RWPE1 (cell line): ENCODE measurements at places on chromosomes 2 and 18.

GRCh38 chr2:36420569-36421181 is 65.1 kb downstream of the CRIM1 start:
- DNase-seq: no peak

DNA sequence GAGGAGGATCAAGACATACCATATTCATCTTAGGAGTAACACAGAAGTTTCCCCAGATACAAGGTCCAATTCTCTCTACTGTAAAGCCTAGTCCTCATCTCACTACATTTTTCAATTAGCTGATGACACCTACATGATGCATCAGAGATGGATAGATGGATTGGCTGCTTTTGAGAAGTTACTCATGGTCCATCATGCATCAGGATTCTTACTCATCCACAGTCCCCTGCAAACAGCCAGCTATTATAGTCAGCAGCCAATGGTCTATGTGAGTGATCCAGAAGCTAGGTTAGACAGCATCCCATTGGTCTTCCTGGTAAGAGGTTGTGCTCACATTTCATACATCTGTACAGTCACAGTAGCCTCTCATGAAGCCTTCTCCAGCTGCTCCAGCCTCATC is 154.5 kb upstream of the NRP2 start:
- DNase-seq: peak; percentile 9

GRCh38 chr2:159797543-159798375 is at the start of gene CD302:
CD302 (minus strand) TSS chr2:159798208; CDS start chr2:159798198, 10 bp downstream.
- DNase-seq: peak; percentile 48

DNA sequence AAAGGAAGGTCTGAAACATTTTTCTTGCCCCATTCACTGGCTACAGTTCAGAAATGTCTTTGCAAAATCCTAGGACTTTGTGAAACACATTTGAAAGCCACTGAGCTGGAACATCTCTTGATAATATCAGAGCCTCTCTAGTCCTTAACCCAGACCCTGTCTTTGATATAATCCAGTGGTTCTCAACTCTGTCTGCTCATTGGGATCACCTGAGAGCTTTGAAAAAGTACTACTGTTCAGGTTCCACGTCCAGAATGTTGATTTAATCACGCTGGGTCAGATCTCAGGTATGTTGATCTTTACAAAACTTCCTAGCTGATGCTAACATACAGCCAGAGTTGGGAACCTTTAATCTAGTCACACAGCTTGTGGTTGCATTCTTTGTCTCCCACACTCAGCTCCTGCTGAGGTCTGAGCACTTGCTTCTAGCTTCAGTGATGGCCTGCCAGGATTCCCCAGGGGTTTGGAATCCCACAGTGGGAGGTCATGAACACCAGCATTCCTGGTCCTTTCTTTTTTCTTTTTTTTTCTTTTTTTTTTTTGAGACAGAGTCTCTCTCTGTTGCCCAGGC is 262.7 kb downstream of the SETBP1 start:
- no peak for DNase-seq

GRCh38 chr2:191565647-191566198 is 112.2 kb upstream of the NABP1 start:
- no peak for DNase-seq

DNA sequence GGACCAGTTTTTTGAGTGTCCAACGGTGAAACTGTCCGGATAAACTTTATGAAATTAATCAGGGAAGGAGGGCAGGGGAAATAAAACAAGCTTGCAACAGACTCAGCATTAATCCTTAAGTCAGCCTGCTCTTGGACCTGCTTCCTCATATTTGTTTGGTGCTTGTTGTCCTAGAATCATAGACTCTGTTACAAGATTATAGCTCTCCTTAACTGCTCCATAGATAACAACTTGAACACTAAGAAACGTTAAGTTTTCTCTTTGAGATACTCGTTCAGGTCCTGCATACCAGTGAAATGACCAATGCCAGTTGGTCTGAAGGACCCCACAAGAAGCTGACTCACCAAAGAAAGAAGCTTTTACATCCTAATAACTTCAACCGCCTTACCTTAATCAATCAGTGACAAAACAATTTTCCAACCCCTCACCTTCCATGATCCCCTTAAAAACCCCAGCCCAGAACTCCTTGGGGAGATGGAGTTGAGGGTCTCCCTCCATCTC is 493.2 kb downstream of the PID1 start:
- DNase-seq: no peak

DNA sequence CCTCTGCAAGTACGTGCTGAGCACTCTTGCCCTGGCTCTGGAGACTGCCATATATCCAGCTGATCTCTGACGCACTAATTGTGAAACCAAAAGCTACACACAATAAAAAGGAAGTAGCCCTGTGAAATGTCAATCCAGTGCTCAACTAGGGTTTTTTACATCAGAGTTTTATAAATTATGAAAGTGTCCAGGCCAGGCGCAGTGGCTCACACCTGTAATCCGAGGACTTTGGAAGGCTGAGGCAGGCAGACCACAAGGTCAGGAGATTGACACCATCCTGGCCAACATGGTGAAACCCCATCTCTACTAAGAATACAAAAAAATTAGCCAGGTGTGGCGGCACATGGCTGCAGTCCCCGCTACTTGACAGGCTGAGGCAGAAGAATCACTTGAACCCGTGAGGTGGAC is 24.5 kb upstream of the PEX13 start:
- DNase-seq: no peak

DNA sequence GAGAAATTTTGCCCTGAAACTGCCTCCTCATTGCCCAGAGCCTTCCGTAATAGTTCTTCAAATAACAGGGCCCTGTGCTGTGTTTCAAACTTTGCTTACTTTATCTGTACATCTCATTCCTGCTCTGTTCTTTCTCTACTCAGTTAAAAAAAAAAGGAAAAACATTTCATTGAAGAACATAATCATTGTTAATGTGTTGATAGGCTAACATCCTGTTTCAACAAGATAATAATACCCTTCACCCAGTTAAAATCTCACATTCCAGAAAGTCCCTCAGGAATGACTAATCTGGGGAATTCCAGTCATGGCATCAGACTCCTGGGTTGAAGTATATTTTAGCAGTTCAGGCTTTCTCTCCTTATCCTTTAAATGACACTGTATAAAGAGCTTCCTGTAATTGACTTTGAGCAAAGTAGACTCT is 45.6 kb upstream of the ITGAV start:
- peak; percentile 86 for DNase-seq

- no peak for DNase-seq
Observed at GRCh38 chr2:168751104-168751740, 51.2 kb upstream of the NOSTRIN start.

GRCh38 chr18:78643004-78643403 is 336.6 kb upstream of the SALL3 start:
- DNase-seq: no peak

DNA sequence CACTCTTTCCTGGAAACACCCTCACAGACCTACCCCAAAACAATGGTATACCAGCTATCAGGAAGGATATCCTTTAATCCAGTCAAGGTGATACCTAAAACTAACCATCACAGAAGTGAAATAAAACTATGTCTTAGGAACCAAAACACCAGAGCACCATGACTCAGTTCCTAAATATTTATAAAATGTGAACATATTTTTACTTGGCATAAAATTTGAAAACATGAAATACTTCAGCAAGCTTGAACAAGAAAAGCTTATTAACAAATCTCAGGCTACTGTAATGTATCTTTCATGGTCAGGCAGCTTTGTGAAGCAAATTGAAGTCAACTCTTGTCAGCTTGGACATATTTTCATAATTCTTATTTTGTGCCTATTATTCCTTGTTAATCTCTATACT is 440.8 kb upstream of the CDH20 start:
- DNase-seq: peak; percentile 23

- no peak for DNase-seq
Observed at GRCh38 chr2:8573234-8573941, 108.5 kb upstream of the ID2 start.

DNA sequence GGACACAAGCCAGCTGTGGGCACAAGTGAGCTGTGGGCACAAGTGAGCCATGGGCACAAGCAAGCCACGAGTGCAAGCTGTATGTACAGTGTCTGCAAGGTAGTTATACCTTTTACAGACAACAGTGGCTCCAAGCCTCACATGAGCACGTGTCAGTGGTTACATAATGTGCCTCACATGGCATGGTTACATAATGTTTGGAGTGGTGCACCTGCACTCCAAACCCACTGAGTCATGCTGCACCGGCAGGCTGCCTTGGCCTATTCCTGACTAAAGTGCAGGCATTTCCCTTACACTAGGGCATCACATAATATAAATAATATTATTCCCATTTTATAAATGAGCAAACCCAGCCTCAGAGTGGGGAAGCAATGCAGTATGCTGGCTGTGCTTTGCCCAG is 62.6 kb downstream of the MARCO start:
- no peak for DNase-seq

- DNase-seq: no peak
Observed at GRCh38 chr2:106638580-106638979, 151.4 kb downstream of the CD8B2 start.

GRCh38 chr2:156999661-157000060 is 257.8 kb upstream of the GALNT5 start:
- DNase-seq: no peak

GRCh38 chr2:47720559-47720958 is 62.4 kb upstream of the MSH6 start:
- DNase-seq: no peak

- no peak for DNase-seq
Observed at GRCh38 chr2:127681288-127681804, 6.0 kb upstream of the LIMS2 start.

- DNase-seq: no peak
Observed at GRCh38 chr2:74764429-74765272, 69.3 kb upstream of the HK2 start.

GRCh38 chr2:38654528-38655381 is 11.2 kb upstream of the GALM start:
- no peak for DNase-seq

GRCh38 chr2:180057706-180058412 is 50.8 kb upstream of the CWC22 start:
- no peak for DNase-seq

GRCh38 chr2:69663860-69664259 is 20.3 kb upstream of the AAK1 start:
- DNase-seq: no peak

GRCh38 chr2:120236316-120236715 is 13.1 kb upstream of the TMEM185B start:
- DNase-seq: no peak

DNA sequence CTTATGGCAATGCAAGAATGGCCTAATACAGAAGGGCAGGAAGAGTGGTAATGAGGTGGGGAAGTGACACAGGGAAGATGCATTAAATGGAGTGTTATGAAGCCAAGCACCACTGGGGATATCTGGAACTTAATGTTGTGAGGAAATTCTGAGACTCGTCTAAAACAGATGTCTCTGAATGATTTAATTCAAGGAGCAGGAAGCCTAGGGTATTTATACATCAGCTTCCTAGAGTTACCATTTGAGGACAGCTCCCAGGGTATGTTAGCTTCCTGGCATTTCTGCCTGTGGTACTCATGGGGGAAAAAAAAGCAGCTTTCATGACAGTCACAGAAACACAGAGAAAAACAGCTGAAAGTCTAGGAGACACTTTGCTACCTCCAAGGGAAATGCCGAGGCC is 989.5 kb downstream of the CBLN2 start:
- DNase-seq: no peak

GRCh38 chr18:62399781-62400308 is 74.7 kb downstream of the TNFRSF11A start:
- no peak for DNase-seq

- no peak for DNase-seq
Observed at GRCh38 chr2:182228741-182229140, 198.1 kb downstream of the PDE1A start.

DNA sequence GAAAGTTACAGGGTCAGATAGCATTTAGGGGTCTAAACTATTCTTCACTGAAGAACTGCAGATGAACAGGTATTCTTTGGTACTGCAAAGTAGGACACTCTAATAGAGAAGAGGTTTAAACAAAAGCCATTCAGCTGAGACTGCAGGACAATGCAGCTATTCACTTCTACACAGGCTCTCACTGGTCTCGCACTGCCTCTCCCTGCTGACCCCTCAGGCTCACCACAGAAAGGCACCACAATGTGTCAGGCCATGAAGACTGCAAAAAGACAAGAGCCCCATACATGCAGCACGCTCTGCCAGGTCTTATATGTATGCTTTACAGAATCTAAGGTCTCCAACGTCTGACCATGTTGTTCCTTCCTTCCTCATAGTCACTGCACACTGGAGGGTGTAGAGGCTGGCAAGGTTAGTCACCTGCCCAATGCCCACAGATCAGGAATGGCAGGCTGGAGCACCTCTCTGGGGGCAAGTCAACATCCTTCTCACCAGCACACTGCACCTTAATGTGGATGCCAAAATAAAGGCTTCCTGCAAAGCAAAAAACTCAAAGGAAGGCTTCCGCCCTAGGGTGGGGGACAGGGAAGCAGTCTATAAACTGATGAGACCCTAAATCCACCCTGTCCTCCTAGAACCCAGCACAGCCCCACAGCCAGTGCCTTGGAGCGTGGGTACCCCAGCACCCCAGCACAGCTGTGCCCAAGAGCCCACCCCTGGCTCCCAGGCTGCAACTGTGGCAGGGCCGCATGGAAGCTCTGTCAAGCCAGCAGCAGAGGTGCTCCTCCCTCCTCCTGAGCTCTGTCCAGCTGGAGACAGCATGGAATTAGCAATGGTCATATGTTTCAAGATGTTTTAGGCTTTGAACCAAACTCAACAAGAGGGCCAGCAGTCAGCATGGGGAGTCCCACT is 10.7 kb upstream of the RNU4ATAC start:
- DNase-seq: no peak

DNA sequence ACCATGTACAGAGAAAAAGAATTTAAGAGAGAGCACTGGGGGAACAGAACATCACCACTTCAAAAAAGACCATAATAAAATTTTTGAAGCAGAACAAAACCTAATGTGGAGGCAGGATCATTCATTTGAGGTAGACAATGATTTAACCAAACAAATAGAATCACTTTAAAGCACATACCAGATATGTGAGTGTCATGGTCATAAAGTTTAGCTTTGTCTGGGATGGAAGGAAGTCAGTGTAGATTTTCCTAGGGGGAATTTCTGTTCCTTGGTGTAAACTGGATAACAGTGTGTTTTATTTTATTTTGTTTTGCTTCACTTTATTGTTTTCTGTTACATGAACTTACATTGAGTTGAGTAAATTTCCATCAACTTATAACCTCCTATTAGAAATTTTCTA is 120.8 kb downstream of the CRIM1 start:
- no peak for DNase-seq

DNA sequence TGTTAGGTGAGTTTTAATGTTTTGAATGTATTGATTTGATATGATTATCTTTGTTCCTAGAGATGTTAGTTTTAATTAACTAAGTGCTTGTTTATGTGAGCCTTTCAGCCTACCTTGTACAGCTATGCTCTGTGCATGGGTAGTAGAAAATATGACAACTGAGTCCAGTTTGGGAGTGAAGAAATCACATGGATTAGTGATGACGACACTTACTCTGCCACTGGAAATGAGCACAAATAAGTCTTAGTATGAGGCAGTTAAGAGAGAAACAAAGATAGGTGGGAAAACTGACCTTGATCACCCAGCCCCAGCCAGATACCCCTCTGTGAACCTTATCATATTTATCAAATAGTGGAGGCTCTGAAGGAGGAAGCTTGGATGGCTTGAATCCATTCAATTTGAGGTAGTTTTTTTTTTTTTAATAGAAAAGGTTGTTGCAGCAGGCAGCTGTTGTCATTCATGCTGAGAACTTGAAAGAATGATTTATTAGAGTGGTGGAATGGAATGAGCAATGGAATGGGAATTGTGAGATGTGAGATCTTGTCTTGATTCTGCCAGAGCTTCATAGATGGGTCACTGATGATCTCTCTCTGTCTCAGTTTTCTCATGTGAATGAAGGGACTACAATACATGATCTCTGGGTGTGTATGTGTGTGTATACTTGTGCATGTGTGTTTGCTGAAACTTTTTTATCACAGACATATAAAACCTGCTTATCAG is 96.4 kb downstream of the MAP3K20 start:
- no peak for DNase-seq
